ENCODE measurements at places on chromosomes 6 and 20. TPM values are rescaled to one million over a fixed set of nuclear protein-coding genes. Genes with fewer than 3 reads are reported as not detected.

Gene SLC2A10
- 28.6 TPM for total RNA-seq

Gene CST3
- 262 TPM for total RNA-seq

Gene ASIP
- not detected for total RNA-seq

Gene ZSCAN23
- total RNA-seq, result 12.0 TPM

Gene OR2H2
- not detected for total RNA-seq

Gene TBC1D20
- 32.8 TPM for total RNA-seq

Gene SRMS
- 1.2 TPM for total RNA-seq

Gene HEY2
- not detected for total RNA-seq

DNA sequence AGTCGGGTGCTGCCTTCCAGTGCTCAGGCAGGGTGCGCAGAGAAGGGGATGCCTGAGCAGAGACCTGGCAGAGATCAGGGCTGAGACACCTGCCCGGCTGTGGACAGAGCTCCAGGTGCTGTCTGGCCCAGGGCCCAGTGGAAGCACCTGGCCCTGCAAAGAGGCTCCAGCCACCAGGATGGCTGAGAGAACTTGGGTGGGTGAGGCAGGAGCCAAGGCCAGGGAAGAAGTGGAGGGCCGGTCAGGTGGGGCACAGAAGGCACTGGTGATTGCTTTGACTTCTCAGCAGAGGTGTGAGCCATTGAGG lies 31.2 kb downstream of the PNLDC1 start:
- H3K4me3 ChIP-seq, result no peak overlapping the region
- H3K4me1 ChIP-seq, result no peaks in the 10 kb centered on the region
- no peak for DNase-seq
- H3K36me3 ChIP-seq, result no peaks in the 10 kb centered on the region
- H3K27me3 ChIP-seq, result no peaks in the 10 kb centered on the region
- no peak overlapping the region for H3K27ac ChIP-seq

DNA sequence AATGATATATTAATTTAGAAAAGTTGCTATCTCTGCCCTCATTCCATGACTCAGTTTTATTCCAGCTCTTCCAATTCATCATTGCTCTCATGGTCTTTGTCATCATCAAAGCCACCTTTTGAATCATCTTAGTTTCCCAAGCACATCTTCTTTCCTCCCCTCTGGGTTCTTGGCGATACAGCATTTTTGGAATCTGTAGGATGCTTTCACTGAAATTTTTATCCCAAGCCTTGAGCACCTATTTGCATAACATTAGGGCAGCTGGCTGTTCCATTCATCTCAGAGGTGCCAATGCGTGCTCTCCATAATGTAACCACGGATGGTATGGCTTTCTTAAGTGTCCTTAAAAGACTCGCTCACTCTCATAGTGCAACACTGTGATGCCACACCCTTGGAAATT lies 100.4 kb downstream of the SNX5 start:
- no peak for DNase-seq
- H3K36me3 ChIP-seq, result no peaks in the 10 kb centered on the region
- H3K27ac ChIP-seq, result no peak overlapping the region
- peaks cover 18% of the 10 kb centered on the region for H3K27me3 ChIP-seq
- no peaks in the 10 kb centered on the region for H3K4me1 ChIP-seq

- no peak overlapping the region for H3K27ac ChIP-seq
- DNase-seq, result no peak
- H3K4me1 ChIP-seq, result no peaks in the 10 kb centered on the region
- peaks cover 86% of the 10 kb centered on the region for H3K27me3 ChIP-seq
These were observed 248.7 kb downstream of the ZNF217 start for GRCh38 chr20:53344891-53345290.

- H3K4me3 ChIP-seq, result no peak overlapping the region
- DNase-seq, result no peak
- H3K27ac ChIP-seq, result no peak overlapping the region
- no peaks in the 10 kb centered on the region for H3K27me3 ChIP-seq
These were observed 47.9 kb downstream of the KHDC1L start for GRCh38 chr6:73177221-73177944.

DNA sequence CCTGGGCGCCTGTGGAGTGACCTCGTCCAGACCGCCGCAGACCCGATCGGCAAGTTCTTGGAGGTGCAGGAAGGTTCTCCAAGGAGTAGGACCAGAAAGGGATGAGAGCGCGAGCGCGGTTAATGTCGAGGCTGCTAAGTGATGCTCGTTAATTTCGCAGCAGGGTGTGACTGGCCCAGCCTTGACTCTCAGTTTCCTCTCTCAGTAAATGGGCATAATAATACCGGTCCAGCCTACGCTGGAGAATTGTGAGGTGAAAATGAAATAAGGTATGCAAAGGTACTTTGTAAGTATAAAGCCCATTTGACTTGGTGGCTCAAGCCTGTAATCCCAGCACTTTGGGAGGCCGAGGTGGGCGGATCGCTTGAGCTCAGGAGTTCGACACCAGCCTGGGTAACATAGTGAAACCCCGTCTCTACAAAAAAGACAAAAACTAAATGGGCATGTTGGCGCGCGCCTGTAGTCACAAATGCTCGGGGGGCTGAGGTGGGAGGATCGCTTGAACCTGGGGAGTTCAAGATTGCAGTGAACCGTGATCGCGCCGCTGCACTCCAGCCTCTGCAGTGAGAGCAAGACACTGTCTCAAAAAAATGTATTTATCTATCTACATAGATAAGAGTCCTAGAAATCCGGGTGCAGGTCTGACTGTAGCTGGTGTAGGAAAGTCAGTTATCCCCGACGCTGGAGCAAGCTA lies 634 bp upstream of the BTBD9 start:
- no peaks in the 10 kb centered on the region for H3K36me3 ChIP-seq
- peak overlapping the region; percentile 93 for H3K4me3 ChIP-seq
- H3K4me1 ChIP-seq, result peaks cover 17% of the 10 kb centered on the region
- H3K27ac ChIP-seq, result 0 out of 2 replicates have a peak overlapping the region, but pooled peaks have one; percentile 28

DNA sequence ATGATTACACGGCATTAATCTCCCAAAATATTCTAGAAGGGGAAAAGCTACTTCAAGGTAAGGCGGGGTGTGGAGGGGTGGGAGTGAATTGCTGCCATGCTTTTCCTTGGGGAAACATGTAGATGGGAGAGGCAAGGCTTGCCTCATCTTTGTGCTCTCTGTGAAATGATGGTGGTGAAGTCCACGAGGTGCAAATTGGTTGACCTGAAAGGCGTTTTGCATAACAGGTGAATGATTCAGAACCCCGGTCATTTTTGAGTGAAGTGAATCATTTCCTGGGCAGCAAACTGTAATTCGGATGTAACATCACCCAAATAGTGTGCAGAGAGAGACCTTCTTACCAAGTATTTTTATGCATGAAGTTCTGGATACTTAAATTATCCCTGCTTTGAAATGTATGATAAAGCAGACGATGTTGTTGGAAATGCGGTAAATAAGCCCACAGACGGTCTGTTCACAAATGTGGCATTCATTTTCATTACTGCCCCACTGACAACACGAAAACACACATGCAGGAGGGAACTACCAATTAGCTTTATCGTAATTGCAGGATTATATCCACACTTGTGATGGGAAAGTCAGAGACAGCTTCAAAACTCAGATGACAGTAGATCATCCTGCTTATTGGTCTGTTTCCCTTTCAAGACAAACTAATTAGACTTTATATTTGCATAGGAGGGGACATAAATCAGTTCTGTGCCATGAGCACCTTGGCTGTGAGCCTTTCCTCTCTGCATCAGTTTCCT lies 3.0 kb downstream of the CDH4 start:
- no peak overlapping the region for H3K4me3 ChIP-seq
- H3K36me3 ChIP-seq, result no peaks in the 10 kb centered on the region
- no peaks in the 10 kb centered on the region for H3K4me1 ChIP-seq
- DNase-seq, result no peak

GRCh38 chr20:39706184-39706663 lies 744.1 kb downstream of the DHX35 start:
- no peaks in the 10 kb centered on the region for H3K27me3 ChIP-seq
- H3K4me1 ChIP-seq, result no peaks in the 10 kb centered on the region
- no peak overlapping the region for H3K4me3 ChIP-seq

DNA sequence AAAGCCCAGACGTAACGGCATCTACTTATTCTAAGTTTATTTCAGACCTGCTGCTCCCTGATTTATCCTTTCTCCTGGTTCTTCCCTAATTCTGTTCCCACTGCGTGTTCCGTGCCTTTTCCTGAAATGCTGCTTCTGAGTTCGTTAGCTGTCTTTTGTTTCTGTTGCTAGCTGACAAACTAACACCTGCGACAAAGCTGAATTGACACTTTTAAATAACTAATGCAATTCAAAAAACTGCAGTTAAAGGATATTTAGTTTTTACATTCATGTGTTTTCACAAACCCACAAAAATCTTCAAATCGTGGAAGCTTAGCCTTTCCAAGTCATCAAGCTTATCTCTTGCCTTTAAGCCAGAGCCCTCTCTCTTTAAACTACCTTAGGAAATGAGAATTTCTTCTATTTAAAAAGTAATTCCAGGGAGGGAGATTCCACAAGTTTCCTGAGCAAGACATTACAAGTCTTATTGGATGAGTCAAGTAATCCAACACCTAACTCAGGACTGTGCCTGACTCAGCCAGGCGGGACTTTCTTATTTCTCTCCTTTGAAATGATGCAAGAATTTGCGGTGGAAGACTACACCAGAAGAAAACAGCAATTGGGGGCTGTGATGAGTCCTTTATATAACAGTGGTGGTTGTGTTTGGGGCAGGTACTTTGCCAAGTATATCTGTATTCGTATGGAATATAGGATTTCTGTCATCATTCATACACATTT lies 6.3 kb downstream of the ADTRP start:
- no peaks in the 10 kb centered on the region for H3K27me3 ChIP-seq
- no peaks in the 10 kb centered on the region for H3K36me3 ChIP-seq
- H3K27ac ChIP-seq, result peak overlapping the region; percentile 98
- H3K4me1 ChIP-seq, result peaks cover 68% of the 10 kb centered on the region

DNA sequence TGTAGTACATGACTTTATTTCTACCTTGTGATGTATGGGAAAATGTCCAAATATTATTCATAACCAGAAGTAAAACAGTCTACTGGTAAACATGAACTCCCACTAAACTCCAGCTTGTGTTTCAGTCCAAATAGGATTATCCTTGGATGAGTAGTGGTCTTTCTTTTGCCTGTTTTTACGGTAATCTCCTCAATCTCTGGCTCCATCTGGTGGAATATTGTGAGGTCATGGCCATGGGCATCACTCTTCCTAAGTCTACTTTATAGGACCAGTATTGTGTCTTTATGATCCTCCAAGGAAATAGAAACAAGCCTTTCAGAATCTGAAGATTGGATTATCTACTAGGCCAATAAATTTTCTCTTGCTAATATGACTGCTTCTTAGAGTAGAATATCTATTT lies 505.0 kb downstream of the BMP2 start:
- no peaks in the 10 kb centered on the region for H3K4me1 ChIP-seq
- H3K27ac ChIP-seq, result no peak overlapping the region
- no peak overlapping the region for H3K4me3 ChIP-seq
- H3K27me3 ChIP-seq, result no peaks in the 10 kb centered on the region

- no peaks in the 10 kb centered on the region for H3K27me3 ChIP-seq
- H3K27ac ChIP-seq, result no peak overlapping the region
- no peak for DNase-seq
- no peak overlapping the region for H3K4me3 ChIP-seq
- no peaks in the 10 kb centered on the region for H3K4me1 ChIP-seq
These were observed 409.6 kb upstream of the SLC35B3 start for GRCh38 chr6:8844968-8845367.

DNA sequence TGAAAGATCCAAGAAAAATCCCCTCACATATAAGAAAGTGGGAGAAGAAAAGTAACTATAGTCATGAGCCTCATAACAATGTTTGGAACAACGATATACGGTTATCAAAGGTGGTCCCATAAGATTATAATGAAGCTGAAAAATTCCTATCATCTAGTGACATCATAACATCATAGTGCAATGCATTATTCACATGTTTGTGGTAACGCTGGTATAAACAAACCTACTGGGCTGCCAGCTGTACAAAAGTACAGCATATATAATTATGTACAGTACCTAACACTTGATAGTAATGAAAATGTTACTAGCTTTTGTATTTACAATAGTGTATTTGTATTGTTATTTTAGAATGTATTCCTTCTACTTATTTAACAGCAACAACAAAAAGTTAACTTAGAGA lies 240.7 kb downstream of the RNGTT start:
- H3K4me1 ChIP-seq, result no peaks in the 10 kb centered on the region
- H3K27me3 ChIP-seq, result no peaks in the 10 kb centered on the region
- H3K4me3 ChIP-seq, result no peak overlapping the region
- H3K36me3 ChIP-seq, result no peaks in the 10 kb centered on the region

DNA sequence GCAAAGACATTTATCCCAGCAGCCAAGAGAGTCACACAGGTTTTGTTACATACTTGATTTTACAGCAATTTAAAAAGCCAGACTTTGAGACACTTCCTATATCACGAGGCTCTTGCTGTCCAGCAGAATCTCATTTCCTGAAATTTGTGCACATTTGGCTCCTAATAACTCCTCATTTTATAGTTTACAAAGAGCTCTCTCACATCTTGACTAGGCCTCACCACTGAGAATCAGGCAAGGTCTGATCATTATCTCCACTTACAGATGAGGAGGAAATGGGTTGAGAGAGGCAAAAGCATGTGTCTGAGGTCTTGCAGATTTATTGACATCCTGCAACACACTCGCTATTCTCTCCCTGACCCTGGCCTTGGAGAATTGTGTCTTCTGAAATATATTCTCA lies 426.8 kb downstream of the MAFB start:
- H3K27ac ChIP-seq, result no peak overlapping the region
- H3K4me1 ChIP-seq, result no peaks in the 10 kb centered on the region
- peaks cover 15% of the 10 kb centered on the region for H3K27me3 ChIP-seq
- no peak for DNase-seq

DNA sequence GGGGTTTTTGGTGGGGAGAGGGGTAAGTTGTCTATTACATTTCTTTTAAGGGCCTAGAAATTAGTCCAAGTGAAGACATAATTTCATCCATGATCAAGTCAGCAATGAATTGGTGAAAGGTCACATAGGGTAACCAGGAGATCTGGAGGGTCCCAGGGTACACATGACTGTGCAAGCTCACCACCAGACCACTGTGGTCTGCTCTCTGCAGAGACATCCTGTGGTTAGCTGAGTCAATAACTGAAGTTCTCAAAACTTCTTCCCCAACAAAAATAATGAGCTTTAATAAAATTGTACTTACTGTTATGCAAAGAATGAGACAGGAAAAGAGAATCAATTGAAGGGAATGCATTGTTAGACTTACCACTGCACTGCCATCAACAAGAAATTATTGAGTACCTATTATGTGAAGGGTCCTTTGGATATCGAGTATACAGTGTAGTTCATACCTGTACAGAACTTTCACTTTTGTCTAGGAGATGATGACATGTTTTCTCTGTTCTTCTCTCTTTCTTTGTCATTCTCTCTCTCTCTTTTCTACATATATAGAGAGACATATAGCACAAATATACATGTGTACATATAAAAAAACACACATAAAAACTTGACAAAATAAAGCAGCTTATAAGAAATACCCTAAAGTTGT lies 209.8 kb downstream of the GJA1 start:
- H3K27me3 ChIP-seq, result no peaks in the 10 kb centered on the region
- H3K27ac ChIP-seq, result no peak overlapping the region
- no peaks in the 10 kb centered on the region for H3K4me1 ChIP-seq
- H3K4me3 ChIP-seq, result no peak overlapping the region
- H3K36me3 ChIP-seq, result no peaks in the 10 kb centered on the region

Measured in PC-9 (cell line).